ENCODE measurements at places on chromosomes 11 and 22. TPM values are rescaled to one million over a fixed set of nuclear protein-coding genes. Genes with fewer than 3 reads are reported as not detected.

Gene LINC01488
- not detected for total RNA-seq

Gene SPI1
- 23.1 TPM for total RNA-seq

DNA sequence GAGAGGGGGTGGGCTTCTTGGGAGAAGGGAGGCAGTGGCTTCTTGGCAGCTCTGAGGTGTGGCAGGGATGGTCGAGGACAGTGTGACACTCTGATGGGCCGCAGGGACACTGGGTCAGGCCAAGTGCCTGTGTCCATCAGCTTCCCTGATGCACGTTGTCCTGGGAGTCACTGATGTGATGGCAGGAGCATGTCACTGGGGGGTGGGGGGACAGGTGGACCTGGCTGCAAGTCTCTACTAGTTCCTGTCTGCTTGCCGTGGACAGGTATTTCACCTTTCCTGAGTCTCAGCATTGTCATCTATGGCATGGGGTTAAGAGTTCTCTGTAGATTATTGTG lies 592.9 kb downstream of the TBC1D22A start:
- DNase-seq = peak; percentile 40
- no peak overlapping the region for H3K27ac ChIP-seq
- H3K27me3 ChIP-seq = no peaks in the 10 kb centered on the region
- no peaks in the 10 kb centered on the region for H3K36me3 ChIP-seq
- H3K4me1 ChIP-seq = no peaks in the 10 kb centered on the region

Gene P2RX6
- total RNA-seq = 5.4 TPM

DNA sequence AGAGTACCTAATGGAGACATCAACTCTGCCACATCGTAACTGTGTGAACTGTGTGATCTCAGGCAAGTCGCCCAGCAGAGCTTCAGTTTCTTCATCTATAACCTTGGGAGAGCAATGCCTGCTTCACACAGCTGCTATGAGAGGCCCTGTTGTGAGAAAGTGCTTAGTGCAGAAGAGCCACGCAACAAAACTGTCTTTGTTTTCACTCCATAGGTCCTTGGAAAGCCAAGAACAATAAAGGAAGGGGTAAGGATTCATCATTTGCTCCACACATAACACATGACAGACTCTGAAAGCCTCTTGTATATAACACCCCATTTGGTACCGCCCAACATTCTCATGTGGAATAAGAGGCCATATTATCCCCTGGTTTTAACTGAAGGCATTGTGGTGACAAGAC lies 231.9 kb upstream of the ISX start:
- no peaks in the 10 kb centered on the region for H3K27me3 ChIP-seq
- H3K36me3 ChIP-seq = no peaks in the 10 kb centered on the region
- H3K27ac ChIP-seq = no peak overlapping the region
- DNase-seq = no peak
- H3K4me1 ChIP-seq = no peaks in the 10 kb centered on the region

Gene TNNI2
- not detected for total RNA-seq

- no peaks in the 10 kb centered on the region for H3K36me3 ChIP-seq
These were observed 6.0 kb upstream of the SYT7 start for GRCh38 chr11:61586792-61587430.

- H3K36me3 ChIP-seq = no peaks in the 10 kb centered on the region
- no peaks in the 10 kb centered on the region for H3K27me3 ChIP-seq
- H3K27ac ChIP-seq = no peak overlapping the region
- DNase-seq = no peak
- peak overlapping the region; percentile 42 for H3K4me3 ChIP-seq
These were observed 976 bp downstream of the DEPDC7 start for GRCh38 chr11:33016654-33017053.

Gene KCTD14
- total RNA-seq = 0.59 TPM

Gene CD248
- total RNA-seq = 10.7 TPM

Gene SYT9
- 0.16 TPM for total RNA-seq

Gene CNGA4
- total RNA-seq = not detected

DNA sequence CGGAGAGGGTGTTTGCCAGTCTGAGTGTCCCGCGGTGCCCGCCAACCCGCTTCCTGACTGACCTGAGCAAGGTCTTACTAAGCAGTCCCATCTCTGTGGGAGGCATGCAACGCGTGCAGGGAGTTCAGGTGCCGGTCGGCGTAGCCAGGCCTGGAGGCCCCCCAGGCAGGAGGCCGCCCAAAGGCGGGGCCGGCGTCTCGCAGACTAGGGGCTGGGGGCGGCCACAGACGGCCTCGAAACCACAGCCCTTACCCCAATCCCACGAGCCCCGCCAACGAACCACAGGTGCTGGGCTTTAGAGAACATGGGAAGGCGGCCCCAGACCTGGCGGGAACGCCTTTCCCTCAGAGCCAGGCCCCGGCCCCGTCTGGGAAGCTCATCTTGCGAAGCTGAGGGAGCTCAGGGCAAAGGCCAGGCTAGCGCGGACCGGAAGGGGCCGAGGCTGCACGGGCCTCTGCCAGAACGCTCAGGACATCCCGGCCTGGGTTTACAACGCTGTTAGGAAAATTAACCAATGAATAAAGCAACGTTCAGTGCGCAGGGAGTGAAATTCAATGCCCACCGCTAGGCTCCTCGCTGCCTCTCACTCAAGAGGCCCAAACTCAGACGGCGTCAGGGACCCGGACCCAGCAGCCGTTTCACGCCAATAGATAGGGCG lies 2.1 kb upstream of the MTFP1 start:
- H3K36me3 ChIP-seq = no peaks in the 10 kb centered on the region
- H3K4me3 ChIP-seq = peak overlapping the region; percentile 39
- DNase-seq = no peak

DNA sequence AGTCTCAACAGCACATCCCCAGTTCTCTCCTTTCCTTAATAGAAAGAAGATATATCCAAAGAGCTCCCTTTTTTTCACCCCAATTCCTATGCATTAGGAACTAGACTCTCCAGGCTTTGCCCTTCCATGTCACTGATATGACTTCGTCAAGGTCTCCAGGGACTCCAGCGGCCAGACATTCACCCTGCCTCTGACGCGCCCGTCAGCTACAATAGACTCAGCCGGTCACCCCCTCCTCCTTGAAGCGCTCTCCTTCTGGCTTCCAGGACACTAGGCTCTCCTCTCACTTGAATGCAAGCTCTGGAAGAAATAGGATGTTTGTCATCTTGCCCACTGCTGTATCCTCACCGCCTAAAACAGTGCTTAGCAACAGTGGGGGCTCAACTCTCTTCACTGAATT lies 14.9 kb upstream of the ELFN2 start:
- no peak overlapping the region for H3K4me3 ChIP-seq
- H3K27ac ChIP-seq = no peak overlapping the region
- no peaks in the 10 kb centered on the region for H3K36me3 ChIP-seq
- no peak for DNase-seq

Gene FHIP1B
- total RNA-seq = 26.7 TPM

Gene HBE1
- total RNA-seq = not detected

DNA sequence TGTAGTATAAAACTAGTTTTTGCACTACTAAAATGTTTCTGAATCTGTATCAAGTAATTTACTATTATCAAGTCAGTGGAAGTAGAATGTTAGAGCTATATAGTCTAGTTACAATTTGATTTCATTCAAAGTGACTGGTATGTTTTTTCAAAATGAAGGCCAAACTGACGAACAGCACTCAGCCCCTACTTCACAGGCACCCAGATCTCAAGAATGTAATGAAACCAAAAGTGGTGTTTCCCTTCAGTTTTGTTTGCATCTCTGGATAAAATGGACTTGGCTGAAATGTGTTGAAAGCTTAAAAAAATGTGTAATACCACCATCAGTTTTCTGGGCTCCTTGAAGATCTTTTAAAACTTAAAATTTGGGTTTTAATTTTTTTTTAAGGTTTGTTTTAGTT lies 46.4 kb downstream of the QSER1 start:
- no peaks in the 10 kb centered on the region for H3K4me1 ChIP-seq
- no peaks in the 10 kb centered on the region for H3K27me3 ChIP-seq
- no peak overlapping the region for H3K27ac ChIP-seq

Gene TRIM49
- not detected for total RNA-seq

DNA sequence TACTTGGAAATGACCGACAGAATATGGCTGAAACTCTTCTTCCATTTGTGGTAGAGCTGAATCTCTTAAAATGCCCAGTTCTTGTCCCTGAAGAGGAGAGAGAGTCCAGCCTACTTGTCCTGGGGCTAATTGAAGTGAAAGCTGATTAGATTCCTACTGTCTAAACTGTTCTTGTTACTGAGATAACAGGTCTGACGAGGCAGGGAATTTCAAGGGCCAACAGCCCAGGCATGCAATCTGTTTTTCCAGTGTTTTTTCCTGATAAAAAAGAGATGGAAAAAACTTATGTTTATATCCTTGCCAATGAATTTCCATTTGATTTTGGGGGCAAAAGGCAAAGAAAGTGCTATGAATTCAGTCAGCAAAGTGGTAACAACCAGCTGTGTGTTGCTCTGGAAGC lies 195.5 kb downstream of the ETS1 start:
- peaks cover 46% of the 10 kb centered on the region for H3K4me1 ChIP-seq
- no peak for DNase-seq
- H3K27me3 ChIP-seq = no peaks in the 10 kb centered on the region
- no peak overlapping the region for H3K4me3 ChIP-seq
- H3K36me3 ChIP-seq = no peaks in the 10 kb centered on the region
- no peak overlapping the region for H3K27ac ChIP-seq

GRCh38 chr11:110859240-110859840 lies 147.1 kb upstream of the ARHGAP20 start:
- H3K4me1 ChIP-seq = peaks cover 6% of the 10 kb centered on the region
- DNase-seq = no peak

- H3K27ac ChIP-seq = peak overlapping the region; percentile 26
- no peak for DNase-seq
- no peaks in the 10 kb centered on the region for H3K27me3 ChIP-seq
- H3K36me3 ChIP-seq = peaks cover 12% of the 10 kb centered on the region
- H3K4me1 ChIP-seq = no peaks in the 10 kb centered on the region
These were observed 98.8 kb downstream of the BCR start for GRCh38 chr22:23278883-23279675.

DNA sequence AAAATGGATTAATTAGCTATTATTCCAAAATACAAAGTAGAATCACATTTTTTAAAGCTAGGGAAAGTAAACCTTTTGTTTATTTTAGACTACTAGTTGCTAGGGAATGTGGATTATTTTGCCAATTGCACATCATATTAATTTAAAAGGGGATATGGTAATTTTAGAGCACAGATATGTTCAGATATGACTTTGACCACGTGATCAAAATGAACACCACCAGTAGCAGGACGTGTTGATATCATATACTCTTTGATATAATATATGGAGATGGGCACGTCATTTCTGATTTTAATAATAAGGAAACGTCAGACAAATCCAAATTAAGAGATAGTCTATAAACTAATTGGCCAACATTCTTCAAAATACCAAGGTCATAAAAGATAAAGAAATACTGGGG lies 1188.3 kb upstream of the CNTN5 start:
- no peak overlapping the region for H3K4me3 ChIP-seq
- H3K36me3 ChIP-seq = no peaks in the 10 kb centered on the region
- H3K4me1 ChIP-seq = no peaks in the 10 kb centered on the region
- no peak overlapping the region for H3K27ac ChIP-seq
- no peaks in the 10 kb centered on the region for H3K27me3 ChIP-seq

- no peaks in the 10 kb centered on the region for H3K4me1 ChIP-seq
- H3K36me3 ChIP-seq = no peaks in the 10 kb centered on the region
- no peak overlapping the region for H3K27ac ChIP-seq
These were observed 543.2 kb upstream of the B3GAT1 start for GRCh38 chr11:134955281-134955680.

DNA sequence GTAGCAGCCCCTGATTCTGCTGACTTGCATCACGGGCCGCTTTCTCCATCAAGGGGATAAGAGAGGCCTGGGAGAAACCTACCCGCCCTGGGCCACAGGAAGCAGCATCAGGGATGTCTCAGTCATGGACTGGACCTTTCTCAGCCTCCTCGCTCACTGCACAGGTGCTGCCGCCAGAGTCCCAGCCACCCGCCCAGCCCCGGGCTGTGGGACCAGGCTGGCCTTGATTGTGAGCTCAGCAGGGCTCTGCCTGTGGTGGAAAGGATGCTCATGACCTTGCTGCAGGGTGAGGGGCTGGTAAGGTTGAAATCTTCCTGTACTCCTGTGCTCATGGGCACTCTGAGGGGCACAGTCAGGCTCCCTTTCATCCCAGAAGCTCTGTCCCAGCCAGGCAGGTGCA lies 26.0 kb upstream of the GGTLC2 start:
- no peak for DNase-seq
- no peaks in the 10 kb centered on the region for H3K36me3 ChIP-seq

GRCh38 chr11:102552020-102552419 lies 21.5 kb upstream of the MMP7 start:
- no peaks in the 10 kb centered on the region for H3K36me3 ChIP-seq
- no peaks in the 10 kb centered on the region for H3K27me3 ChIP-seq
- no peaks in the 10 kb centered on the region for H3K4me1 ChIP-seq
- no peak for DNase-seq
- no peak overlapping the region for H3K27ac ChIP-seq

Gene EMID1
- 0.51 TPM for total RNA-seq

Gene GRM5
- not detected for total RNA-seq

DNA sequence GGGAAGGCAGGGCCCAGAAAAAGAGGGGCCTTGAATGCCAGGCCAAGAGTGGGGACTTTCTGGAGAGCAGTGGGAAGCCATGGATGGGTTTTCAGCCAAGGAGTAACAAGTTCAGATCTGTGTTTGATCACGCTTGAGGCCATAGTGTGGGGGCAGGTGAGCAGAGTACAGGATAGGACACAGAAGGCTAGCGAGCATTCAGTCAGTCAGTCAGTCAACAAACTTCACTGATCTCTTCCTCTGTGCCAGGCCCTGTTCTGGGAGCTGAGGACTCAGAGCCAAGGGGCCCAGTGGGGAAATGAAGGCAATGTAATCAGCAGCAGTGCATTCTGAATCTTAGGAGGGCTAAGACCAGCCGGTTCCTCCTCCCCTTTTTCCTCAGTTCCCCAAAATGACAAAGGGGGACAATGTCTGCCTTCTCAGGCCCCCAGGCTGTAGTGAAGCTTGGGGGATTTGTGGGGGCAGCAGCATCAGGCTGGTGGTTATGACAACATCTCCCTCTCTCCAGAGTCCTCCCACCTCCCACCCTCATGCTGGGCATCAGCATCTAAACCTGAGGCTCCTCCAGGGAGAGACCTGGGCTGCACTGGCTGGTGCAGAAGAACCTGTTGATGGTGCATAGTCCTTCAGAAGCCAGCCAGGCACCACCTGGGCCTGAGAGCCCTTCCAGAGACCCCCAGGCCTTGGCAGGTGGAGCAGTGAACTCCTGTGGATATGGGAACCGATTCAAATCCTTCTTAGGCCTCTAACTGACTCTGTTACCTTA lies 42.9 kb upstream of the TPBGL start:
- no peak for DNase-seq
- no peaks in the 10 kb centered on the region for H3K4me1 ChIP-seq
- H3K27ac ChIP-seq = no peak overlapping the region
- no peaks in the 10 kb centered on the region for H3K27me3 ChIP-seq
- H3K4me3 ChIP-seq = no peak overlapping the region

DNA sequence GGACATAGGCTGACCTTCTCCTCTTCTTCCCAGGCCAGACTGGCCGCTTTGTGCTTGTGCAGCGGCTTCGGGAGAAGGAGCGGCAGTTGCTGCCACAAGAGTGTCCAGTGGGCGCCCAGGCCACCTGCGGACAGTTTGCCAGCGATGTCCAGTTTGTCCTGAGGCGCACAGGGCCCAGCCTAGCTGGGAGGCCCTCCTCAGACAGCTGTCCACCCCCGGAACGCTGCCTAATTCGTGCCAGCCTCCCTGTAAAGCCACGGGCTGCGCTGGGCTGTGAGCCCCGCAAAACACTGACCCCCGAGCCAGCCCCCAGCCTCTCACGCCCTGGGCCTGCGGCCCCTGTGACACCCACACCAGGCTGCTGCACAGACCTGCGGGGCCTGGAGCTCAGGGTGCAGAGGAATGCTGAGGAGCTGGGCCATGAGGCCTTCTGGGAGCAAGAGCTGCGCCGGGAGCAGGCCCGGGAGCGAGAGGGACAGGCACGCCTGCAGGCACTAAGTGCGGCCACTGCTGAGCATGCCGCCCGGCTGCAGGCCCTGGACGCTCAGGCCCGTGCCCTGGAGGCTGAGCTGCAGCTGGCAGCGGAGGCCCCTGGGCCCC lies 1.4 kb downstream of the RASSF7 start:
- no peaks in the 10 kb centered on the region for H3K4me1 ChIP-seq
- no peak for DNase-seq
- H3K36me3 ChIP-seq = no peaks in the 10 kb centered on the region
- no peaks in the 10 kb centered on the region for H3K27me3 ChIP-seq
- H3K27ac ChIP-seq = no peak overlapping the region
